ENCODE measurements at places on chromosomes 2 and 18.
A peak's percentile ranks its signal among the peaks of the same experiment; 100 is the strongest.

GRCh38 chr2:168002021-168002553 lies 245.3 kb downstream of the STK39 start:
- DNase-seq = peak; percentile 31

- DNase-seq = no peak
Observed at GRCh38 chr2:85259101-85259590, 68.6 kb downstream of the TGOLN2 start.

DNA sequence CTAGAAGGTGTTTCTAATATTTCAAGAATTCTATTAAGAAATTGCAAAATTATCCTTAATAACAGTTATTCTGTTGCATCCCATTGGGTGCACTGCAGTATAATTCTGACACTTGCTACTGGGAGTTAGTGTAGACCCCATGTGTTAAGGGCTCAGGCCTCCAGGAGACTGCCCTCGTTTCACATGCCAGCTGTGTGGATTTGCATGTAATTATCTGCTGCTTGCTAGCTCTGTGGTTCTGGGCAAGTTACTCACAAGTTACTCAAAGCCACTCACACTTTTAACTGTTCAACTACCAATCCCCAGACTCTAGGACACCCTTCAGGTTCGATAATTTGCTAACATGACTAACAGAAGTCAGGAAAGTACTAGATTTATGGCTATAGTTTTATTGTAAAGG lies 38.6 kb downstream of the ST6GAL2 start:
- DNase-seq = no peak

DNA sequence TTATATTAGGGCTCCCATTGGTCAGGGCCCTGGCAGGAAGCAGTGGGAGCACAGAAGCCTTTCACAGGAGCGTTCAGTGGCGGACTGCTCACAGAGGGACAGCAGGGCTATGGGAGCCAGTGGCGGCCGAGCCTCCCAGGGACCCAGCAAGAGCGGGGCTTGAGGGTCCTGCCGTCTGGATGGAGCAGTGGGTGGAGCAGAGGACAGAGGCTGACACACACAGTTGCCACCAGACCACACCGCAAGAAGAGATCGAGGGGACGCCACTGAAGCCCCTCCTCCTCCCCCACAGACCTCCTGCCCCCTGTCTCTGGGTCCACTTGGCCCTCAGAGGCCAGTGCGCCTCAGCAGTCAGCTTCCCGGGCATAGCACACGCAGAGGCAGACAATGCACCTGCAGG lies 39.3 kb downstream of the SALL3 start:
- DNase-seq = no peak

DNA sequence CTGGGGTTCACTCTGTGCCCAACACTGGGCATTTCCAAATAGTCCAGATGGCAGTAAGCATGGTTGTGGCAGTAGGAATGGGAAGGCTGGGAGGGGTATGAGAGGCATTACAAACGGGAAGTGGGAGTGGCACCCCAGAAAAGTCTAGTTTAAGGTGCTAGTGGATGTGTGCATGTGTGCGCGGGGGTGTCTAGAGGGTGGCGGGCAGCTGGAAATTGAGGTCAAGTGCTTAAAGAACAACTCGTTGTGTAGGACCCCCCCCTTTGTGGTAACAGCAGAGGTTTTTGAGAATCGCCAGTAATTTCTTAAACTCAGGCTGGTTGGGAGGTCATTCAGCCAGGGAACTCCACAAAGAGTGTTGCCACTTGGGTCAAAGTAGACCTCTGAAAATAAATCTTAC lies 69.9 kb downstream of the RHBDD1 start:
- DNase-seq = no peak

DNA sequence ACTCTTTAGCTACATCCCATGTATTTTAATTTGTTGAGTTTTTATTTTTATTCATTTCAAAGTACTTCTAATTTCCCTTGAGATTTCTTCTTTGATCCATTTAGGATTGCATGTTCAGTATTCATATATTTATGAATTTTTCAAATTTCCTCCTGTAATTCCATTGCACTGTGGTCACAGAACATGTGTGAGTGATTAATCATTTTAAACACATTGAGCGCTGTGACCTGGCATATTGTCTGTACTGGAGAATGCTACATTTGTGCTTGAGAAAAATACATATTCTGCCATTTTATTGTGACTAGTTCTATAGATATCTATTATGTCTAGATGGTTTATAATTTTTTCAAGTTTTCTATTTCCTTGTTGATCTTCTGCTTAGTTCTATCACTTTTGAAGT lies 353.7 kb downstream of the RAD51AP2 start:
- peak; percentile 14 for DNase-seq

DNA sequence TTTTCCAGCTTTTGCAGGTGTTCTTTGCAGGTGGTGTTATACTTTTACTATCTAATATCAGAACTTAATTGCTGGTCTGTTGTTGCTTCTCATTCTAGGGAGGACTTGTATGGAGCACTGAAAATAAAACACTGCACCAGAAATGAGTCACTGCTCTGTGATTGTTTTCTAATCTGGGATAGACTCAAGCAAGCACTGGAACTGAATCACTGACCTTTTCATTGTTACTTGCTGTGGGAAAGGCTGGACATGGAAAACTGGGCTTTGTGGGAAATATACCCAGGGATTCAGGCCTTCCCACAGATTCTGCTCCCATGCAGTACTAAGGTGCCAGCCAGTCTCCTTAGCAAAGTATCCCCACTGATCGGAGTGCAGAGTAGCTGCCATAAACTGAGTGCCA lies 470.0 kb upstream of the GCFC2 start:
- no peak for DNase-seq

GRCh38 chr2:45839508-45840251 lies 188.2 kb downstream of the PRKCE start:
- no peak for DNase-seq

DNA sequence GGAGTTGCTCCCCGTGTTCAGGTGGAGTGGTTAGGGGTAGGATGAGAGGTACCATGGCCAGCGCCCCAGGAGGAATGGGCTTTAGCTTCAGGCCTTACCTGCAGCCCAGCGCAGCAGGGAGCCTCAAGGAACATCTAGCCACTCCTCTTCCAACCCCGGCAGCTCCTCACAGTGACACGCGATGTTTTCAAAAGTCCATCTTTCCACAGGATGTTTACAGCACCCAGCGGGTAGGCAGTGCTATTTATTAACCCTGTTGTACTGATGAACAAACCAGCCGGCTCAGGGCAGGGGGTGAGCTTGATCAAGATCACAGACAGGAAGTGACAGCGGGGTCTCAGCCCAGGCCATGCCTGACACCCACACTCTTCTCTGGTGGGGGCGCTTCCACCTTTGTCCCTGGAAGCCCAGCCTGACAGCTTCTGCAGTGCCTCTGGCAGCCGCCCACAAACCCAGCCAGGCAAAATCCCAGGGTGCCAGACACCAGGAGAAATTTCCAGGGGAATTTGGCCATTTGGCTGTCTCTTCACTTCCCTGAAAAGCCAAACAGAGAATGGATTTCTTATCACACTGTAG lies 18.4 kb upstream of the PRLH start:
- no peak for DNase-seq

DNA sequence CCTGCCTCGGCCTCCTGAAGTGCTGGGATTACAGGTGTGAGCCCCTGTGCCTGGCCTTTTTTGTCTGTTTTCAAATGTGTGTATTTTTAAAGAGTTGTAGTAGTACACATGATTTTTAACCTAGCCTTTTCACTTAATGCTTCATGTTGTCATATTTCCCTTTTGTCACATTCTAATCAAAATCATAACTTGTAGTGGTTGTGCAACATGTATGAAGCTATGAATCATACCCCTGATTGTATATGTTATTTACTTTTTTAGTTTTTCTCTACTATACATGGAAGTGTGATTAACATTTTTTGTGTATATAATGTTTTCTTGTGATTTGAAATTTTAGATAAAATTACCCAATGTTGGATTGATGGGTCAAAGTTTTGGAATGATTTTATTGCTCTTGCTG lies 8.5 kb downstream of the GEN1 start:
- DNase-seq = no peak

DNA sequence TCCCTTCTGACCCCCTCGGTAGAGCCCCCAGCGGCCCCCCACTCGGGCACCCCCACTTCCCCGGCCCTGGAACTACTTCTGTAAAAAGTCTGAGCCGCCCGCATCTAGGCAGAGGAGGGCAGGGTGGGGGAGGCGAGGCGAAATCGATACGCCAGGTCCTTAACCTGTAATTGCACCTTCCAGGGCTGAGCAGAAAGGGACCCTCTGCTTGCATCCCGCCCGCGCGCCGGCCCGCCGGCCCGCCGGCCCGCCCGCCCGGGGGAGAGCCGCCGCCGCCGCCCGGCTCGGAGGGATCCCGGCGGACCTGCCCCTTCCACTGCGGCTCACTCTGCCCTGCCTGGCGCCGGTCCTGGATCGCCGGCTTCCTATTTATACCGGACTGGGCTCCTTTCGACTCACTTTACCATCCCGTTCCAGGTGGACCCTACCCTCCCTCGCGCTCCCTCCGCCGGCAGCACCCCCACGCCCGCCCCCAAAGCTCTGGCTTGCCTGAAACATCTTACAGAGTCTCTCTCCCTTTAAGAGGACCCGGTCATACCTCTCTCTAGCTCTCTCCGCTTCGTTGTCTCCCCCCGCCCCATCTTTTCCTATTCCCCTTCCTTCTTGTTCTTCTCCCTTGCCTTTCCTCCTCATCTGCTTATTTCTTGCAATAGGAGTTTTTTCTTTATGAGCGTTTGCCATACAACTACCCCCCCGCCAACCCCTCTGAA lies 797 bp downstream of the KLHL14 start:
- DNase-seq = no peak

Measured in non-pigmented ciliary epithelial cell (primary cell).